ENCODE measurements at places on chromosomes 2 and 18.
A peak's percentile ranks its signal among the peaks of the same experiment; 100 is the strongest.

GRCh38 chr2:445896-446295, 158.0 kb upstream of the ALKAL2 start:
- no peak for DNase-seq

DNA sequence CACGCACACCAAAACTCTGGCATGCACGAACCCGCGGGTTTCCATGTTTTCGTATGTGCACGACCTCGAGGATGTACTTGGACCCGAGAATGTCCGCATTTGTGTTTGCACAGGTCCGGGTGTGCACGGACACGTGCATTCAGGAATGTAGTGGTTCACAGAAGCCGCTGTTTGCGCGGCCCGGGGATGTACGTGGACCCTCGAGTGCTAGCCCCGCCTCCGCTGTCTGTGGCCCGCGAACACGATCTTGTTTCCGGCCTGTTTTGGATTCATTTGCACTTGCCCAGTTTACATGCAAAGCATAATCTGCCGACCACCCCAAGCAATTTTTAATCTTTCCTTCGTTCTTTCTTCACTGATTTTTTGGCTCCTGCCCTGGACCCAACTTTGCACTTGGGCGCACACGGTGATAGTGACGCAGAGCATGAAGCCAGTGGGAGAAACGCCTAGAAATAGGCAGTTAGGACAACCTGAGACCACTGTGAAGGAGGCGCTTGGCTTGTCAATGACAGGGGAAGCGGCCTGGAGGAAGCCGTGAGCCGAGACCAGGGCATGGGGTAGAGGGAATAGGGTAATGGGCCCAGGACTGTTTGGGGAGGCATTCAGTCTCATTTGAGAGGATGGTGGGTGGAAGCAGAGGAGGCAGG, 45.4 kb upstream of the PTMA start:
- DNase-seq = no peak

DNA sequence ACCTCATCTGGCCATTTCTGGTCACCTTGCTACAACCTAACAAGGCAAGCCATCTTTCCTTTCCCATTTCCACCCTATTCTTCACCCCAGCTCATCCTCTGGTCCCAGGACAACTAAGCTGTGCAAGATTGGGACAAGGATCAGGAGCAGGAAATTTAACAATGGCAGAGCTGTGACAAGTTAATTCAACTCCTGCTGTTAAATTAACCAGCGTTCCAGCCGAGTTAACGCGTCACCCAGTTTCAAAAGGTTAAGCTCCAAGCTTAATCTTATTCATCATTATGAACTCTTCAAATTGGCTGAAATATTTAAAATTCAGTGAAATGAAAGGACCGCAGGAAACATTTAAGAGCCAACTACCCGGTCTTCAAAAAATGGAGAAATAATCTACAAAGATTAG, 231.9 kb downstream of the GRB14 start:
- no peak for DNase-seq

DNA sequence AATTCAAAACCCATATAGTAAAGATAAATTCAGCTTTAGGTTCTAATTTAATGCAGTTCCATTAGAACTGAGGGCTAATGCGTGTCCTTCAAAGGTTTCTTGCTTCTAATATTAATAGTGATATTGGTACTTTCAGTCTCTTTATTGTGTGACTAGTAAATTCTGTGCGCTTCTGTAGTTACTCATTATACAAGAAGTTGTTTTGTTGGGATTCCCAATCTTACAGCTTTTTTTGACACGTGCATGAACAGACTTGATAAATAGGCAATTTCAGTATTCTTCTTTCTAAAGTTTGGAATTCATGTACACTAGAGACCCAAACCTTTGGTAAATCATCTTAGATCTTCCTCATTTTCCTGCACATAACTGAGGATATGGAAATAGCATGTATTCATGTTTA, 71.8 kb downstream of the HAUS1 start:
- DNase-seq = no peak

DNA sequence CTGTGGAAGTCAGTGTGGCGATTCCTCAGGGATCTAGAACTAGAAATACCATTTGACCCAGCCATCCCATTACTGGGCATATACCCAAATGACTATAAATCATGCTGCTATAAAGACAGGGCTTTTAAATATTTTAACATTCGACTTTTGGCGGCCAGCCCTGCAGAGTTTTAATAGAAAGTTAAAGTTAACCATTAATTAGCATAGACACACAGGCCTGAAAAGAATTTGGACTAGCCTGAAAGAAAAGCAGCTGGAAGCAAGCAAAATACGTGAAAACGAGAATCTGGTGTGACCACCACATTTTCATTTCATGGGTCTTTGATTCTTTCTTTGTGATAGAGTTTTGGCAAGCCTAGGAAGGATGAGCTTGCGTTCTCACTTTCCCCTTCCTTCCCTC, 184.0 kb downstream of the SCG2 start:
- DNase-seq = no peak

DNA sequence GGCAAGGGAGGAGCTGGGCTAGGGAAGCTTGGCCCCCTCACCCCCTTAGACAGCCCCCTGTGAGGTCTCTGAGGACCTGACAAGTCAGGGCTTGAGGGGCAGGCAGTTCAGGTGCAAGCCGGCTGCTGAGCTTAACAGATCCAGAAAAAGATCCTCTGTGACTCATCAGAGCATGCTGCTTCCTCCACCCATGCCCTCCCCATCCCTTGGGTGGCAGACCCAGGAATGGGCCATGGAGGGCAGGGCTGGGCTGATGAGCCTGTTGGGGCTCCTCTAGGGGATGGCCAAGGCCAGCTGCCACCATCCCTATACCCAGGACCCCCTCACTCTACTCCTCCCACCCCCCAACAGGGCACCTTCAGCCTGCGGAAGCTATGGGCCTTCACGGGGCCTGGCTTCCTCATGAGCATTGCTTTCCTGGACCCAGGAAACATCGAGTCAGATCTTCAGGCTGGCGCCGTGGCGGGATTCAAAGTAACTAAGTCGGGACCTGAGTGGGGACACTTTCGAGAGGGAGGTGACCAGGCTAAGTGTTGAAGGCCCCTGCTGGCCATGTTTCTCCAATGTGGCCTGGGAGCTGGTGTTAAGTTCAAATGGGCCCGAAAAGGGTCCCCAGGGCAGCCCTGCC, 1.9 kb downstream of the SLC11A1 start:
- no peak for DNase-seq

- no peak for DNase-seq
Measured at GRCh38 chr2:204127238-204127637, 190.7 kb downstream of the ICOS start.

DNA sequence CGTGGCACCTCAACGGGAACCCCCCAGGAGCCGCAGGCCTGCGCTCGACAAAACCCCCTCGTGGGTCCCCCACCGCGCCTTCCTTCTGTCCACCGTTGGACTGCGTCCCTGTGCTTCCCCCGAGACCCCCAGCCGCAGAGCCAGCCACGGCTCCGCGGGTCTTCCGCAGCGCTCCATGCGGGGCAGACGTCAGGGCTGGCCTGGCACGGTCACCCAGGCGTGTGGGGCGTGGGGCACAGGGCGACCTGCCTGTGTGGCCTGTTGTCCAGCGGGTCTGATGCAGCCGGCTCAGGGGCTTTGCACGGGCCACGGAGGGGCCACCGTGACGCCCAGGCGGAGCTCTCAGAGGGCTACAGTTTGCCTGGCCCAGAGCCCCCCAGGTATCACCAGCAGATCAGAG, 11.0 kb downstream of the NFATC1 start:
- DNase-seq = no peak

DNA sequence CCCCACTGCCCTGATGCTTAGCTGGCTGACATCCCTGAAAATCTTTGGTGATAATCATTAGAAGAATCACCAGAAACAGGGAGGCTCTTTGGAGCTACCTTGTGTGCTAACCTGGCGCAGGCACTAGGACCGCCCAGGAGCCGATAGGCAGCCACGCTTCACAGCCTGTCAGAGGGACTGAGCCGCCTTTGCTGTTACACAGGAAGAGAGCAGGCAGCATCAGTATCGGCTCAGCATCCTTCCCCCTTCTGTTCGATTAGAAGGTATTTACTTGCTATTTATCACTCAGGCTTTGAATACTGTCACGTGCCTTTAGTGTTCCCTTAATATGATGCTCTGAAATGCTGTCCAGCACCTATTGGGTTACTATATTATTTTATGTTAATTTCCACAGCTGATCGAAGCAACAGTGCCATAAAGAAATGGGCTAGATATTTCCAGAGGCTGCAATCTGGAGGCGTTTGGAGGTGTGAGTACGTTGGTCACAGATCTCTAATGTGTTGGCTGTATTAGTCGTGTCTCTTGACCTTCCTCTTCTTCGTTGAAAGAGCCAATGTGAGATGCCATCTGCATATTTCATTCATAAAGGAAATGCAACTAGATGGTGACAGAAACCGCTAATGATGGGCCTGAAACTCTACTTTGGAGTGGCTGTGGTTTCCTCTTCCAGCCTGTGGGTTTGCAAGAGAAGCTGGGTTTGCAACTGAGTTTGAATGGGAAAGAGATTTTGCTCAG, 110.4 kb upstream of the RAB27B start:
- DNase-seq = peak; percentile 32

- DNase-seq = no peak
Measured at GRCh38 chr18:60202708-60203107, 169.9 kb downstream of the MC4R start.

DNA sequence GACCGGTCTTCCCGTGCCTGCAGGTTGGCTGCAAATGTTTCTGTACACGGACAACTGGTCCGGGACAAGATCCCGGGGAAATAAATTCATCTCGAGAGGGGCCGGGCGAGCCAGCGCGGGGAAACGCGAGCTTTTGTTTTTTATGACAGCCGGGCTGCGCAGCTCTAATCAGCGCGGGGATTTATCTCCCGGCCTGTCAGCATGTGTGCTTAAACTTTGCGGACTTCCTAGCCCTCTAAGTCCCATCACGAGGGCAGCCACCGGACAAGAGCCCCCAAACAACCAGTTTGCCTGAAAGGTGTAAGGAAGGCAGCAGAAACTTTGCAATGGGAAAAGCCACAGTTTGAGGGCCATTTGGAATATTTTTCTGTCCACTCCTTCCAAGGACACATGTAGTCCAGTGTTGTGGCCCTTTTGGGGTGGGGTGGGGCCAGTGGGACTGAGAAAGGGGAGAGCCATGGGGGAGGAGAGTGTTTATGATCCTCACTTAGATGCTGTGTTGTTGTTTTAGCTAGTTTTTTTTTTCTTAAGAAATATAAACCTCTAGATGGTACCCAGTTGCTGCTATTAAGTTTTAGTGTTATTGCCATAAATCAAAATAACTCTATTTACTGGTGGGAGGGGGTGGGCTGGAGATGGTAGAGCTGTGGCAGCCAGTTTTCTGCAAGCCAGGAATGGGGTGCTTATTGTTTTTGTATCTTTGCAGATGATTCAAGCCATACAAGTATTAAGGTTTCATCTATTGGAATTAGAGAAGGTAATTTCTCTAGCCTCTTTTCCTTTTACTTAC, 6.0 kb downstream of the MEIS1 start:
- no peak for DNase-seq

GRCh38 chr2:68796295-68796905, 61.8 kb downstream of the ARHGAP25 start:
- peak; percentile 51 for DNase-seq

GRCh38 chr18:34637094-34637801, 72.8 kb upstream of the DTNA start:
- DNase-seq = no peak

- DNase-seq = no peak
Measured at GRCh38 chr2:15906778-15907177, 33.6 kb upstream of the MYCN start.

DNA sequence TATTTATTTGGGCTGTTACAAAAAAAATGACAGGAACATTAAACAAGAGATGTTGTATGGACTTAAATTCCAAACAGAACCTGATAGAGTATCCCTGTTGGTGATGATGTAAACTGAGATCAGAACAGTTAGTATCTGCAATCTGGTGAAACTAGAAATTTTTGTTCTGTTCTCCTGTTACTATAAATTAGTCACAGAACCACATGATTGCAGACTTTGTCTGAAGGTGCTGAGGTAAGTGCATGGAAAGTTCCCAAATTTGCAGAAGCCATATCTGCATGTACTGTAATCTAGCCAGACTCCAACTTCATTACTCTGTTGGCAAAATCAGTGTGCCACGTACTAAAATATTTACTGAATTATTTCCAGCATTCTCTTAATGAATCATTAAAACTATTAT, 516.3 kb upstream of the FSIP2 start:
- DNase-seq = no peak

GRCh38 chr2:54030396-54030741, 59.6 kb upstream of the PSME4 start:
- no peak for DNase-seq

GRCh38 chr2:176535467-176536113, 266.3 kb downstream of the MTX2 start:
- DNase-seq = no peak

- peak; percentile 67 for DNase-seq
Measured at GRCh38 chr2:96138179-96139145, at the start of gene ASTL. Gene ASTL (minus strand): TSS chr2:96138502. CDS start chr2:96138436, 66 bp downstream.

DNA sequence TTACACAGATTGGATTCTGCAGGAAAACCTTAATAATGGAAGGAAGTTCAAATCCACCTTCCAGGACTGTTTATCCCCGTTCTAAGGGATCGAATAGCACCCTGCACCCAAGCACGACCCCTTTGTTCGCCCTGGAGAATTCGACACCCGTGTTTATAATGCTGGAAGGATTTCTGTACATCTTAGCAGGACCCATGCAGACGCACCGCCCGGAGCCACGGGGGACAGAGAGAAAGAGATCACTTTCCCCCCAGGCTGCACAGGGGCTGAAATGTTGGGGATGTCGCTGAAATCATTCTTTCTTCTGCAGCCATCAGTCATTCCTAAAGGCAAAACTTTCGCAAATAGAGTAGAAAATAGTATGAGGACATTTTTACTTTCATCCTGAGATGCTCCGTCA, 238.7 kb upstream of the SALL3 start:
- no peak for DNase-seq

DNA sequence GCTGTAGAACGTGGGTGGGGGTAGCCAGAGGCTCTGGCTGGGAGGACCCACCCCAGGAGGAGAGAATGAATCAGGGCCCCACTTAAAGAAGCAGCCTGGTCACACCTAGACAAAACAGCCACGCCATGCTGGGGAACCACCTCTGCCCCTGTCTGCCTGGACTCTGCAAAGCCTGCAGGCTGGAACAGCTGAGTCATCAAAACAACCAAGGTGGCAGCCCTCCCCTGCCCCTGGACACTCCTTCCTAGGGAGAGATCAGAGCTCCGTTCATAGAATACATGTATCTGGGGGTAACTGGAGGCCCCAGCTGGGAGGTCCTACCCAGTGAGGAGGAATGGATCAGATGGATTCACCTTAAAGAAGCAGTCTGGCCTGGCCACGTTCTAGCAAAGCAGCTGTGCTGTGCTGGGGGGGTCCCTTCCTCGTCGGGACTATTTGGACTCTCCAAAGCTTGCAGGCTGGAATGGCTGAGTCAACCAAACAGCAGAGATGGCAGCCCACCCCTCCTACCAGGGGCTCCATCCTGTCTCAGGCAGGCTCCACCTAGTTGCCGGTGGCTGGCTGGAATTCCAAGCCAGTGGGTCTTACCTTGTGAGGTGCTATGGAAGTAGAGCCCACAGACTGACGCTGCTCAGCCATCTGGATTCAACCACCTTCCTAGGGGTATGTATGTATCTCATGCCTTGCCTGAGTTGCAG, 50.5 kb upstream of the NT5C1B start:
- no peak for DNase-seq

- no peak for DNase-seq
Measured at GRCh38 chr2:100222844-100223243, 80.5 kb upstream of the AFF3 start.

All from CD4-positive, alpha-beta T cell treated with Interleukin-2 at 100 ng/mL for 4 hours (primary cell).